ENCODE measurements at places on chromosomes 4 and X.

DNA sequence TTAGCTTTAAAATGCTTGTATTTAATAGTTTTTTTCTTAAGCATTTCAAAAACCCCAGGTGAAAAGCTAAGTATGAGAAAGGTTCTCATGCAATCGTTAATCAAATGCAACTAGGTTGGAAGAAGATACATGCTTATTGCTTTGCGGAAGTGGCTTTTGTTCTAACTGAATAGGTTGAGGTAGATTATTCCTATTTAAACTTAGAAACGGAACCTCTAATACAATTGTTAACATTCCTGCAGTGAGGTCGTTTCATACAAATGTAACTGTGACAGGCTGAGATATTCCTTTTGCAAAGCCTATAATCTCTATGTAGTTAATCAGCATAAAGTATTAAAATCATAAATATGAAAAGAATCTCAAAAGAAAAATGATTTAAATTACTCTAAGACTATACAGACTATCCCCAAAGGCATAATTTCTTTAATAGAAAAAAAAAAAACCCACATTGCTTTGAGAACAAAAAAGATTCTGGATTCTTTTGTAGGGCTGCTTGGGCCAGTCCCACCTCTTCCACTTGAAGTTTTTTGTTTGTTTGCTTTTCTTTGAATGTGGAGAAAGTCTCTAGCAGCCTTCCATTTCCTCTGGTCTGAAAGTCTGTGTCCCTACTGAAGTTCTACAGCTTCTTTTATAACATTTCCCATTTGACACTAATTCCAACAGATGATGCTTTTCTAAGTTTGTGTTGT, 25.6 kb upstream of the SORBS2 start:
- no peak for DNase-seq

DNA sequence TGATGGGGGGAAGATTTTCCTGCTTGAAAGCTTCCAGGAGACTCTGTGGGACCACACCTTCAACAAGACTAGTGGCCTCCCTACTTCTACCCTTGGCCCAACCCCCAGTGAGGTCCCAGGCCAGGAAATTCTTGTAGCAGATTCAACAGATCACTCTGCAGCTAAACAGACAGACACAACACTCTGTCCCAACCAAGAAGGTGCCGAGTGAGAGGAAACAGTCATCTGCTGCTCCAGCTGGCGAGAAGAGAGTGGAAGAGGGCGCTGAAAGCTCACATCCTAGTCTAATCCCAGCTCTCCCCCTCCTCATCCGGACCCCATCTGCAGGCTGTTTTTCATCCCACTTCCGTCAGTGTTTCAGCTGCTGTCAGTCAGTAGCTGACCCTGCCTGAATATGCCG, 63.4 kb downstream of the CHRDL1 start:
- no peak for DNase-seq

- DNase-seq: no peak
Observed at GRCh38 chrX:29225670-29226069, 638.4 kb downstream of the IL1RAPL1 start.

DNA sequence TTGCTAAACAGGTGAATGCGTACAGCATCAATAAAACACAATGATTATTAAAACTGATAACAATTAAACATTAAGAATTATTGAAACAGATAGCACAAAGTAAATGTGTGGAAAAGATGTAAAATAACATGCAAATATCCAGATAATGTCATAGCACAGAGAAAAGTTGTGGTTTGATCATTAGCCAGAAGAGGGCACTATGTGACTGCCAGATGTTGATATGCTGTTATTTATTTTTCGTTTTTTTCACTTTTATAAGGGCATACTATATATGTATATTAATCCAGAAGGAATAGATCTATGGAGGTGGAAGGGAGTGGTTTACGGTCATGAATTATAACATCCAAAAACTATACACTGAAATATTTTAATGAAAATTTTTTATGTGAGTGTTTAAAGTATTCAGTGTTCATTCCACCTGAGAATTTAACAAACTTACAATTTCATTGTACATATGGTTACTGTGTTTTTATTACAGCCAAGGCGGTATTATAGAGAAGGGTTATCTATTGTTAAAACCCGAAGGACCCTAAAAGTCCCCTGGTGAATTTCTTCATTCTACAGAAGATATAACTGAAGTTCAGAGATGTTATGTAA, 211.9 kb upstream of the UGT8 start:
- DNase-seq: peak; percentile 46

- no peak for DNase-seq
Observed at GRCh38 chr4:124018383-124019317, 622.1 kb downstream of the SPRY1 start.

DNA sequence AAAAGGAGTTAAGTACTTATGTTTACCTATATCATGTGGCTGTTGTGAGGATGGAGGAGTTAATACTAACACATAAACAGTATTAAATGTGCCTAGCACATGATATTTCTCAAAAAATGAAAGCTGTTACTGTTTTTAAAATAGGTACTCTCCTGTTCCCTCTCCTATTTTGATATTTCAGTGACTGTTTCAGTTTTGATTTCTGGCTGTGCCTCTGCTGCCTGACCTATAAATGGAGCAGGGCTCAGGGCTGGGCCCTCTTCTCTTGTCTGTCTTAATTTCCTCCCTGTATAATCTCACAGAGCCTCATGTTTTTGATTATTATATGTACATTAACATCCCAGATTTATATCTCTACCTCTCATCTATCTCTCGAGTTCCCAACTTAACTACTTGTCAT, 93.3 kb downstream of the UGT8 start:
- DNase-seq: no peak

GRCh38 chr4:56871371-56871866, 36.3 kb upstream of the REST start:
- no peak for DNase-seq

DNA sequence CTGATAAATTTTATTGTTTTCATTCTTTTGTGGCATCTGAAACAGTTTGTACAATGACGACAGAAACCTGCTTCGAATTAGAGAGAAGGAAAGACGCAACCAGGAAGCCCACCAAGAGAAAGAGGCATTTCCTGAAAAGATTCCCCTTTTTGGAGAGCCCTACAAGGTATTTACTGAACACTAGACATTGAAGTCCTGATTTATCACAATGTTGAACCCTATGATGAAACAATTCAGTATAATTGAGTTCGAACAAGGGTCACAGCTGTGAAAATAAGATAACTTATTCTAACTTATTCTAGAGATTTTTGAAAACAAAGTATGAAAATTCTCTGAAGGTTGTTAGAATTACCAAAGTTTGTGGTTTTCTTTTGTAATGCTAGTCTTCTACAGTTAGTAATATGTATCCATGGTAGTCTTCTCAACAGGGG, 111.3 kb downstream of the AFF1 start:
- DNase-seq: peak; percentile 76

DNA sequence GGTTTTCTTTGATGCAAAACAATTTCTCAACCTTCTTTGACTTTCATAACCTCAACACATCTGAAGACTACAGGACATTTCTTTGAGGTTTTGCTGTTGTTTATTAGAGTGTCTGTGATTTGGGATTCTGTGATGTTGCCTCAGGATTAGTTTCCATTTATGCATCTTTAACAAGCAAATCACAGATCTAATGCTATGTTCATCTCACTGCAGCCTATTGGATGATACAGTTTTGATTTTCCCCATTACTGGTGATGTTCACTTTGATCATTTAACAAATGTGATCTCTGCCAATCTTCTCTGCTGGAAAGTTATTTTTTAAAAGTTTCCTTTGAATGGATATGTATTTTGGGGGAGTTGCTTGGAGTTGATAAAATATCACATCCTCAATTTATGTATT, 624.9 kb upstream of the HS3ST1 start:
- DNase-seq: no peak

DNA sequence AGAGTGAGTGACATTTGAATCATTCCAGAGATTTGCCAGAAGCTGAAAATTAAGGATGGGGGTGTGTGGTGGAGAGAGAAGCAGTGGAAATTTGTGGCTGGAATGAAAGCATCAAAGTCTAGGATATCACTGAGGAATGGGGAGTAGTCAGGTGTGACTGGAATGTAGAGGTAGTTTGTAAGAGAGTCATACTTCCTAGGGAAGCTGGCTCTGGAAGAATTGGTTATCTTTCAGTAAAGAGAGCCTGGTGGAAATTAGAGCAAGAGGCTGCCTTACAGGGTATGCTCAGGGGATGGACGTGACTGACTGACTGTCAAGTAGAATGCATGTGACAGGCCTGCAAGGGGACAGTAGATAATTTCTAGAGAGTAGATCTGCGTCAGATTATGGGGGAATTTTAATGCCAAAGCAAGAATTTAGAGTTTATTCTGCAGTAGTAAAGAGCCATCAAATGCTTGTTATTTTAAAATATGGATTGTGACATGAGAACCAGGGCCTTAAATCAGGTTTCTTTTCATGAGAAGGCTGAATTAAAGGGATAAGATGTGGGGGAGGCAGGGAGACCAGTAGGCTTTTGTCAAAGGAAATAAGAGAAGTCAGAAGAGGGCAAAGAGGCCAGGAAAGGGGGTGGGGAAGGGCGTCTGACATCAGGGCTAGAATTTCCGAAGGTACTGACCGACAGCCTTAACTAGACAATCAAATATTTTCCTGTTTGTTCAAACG, 109.9 kb downstream of the AFF1 start:
- DNase-seq: no peak

DNA sequence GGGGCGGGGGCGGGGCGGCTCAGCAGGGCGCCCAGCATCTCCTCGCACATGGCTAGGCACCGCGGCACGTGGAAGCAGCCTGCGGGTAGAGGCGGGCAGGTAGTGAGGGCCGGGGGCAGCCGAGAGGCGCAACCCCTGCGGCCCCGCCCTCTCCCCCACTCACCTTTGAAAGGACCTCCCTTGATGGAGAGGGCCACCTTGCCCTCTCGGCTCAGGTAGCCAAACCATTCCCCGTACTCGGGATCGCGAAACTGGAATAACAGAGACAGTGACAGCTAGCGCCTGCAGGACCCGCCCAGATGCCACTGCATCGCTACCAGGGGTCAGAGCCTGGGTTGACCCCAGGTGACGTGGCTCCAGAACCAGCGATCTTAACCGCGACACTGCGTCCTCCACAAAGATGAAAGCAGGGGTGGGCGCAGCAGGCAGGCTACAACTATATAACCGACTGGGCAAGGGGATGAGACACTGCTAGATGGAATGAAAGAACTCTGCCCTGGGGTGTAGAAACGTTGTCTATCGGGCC, 552 bp upstream of the NAA10 start:
- no peak for DNase-seq

DNA sequence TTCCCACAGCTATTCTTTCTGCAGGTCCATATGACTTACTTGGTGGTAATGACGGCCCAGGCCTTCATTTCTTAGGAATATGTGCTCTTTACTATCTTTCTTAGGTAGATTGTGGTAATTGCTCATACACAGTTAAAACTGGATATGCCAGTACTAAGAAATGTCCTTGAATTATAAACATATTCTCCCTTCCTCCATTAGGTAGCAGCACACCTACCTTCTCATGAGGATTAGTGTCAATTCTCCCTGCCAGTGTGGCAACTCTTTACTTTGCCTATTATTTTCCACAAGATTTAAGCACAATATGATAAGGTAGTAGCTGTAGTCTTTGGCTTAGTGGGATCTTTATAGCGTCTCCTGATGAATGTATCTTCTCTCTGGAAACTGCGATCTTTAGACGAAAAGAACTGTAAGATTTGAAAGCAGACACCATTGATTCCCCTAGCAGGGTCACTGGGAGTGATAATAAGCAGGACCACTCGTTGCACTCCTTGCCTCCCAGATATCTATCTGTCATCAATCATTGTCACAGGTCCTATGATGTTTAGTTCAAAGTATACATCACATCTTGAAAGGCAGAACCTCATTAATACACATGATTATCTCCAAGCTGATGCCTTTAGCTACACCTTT, 1240.7 kb downstream of the C4orf33 start:
- peak; percentile 35 for DNase-seq

GRCh38 chr4:1277667-1278665, 11.7 kb upstream of the MAEA start:
- DNase-seq: no peak

GRCh38 chr4:81470456-81471297, 1.0 kb downstream of the RASGEF1B start:
- no peak for DNase-seq

DNA sequence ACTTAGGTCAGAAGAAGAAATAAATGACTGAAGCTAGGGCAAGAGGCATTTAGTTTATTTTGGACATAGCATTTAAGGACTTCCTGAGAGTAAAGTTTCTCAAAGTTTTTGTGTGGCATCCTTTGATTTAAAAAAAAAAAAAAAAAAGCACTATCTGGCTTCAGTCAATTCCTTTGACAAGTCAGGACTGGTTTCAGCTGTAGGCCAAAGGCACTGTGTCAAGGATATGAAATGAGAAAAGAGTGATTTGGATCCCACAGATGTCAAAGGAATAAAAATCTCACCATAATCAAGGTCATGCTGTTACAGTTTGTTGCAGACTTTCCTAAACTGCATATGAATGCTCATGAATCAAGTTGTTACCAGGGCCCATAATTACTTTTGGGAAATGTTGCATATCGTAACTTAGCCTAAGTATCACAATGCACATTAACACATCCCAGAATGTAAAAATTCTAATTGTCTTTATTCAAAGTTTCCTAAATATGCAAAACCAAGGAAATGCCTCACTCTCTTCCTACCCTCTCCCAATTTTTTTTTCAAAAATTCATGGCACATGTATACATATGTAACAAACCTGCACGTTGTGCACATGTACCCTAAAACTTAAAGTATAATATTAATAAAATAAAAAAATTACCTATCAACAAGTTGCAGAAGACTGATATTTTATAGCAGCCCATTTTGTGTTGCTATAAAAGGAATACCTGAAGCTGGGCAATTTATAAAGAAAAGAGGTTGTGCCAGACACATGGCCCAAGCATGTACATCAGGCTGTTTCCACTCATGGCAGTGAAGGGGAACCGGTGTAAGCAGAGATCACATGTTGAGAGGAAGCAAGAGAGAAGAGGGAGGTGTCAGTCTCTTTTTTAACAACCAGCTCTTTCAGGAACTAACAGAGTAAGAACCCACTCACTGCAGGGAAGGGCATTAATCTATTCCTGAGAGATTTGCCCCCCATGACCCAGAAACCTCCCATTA, 33.7 kb upstream of the ADAMTS3 start:
- DNase-seq: no peak

DNA sequence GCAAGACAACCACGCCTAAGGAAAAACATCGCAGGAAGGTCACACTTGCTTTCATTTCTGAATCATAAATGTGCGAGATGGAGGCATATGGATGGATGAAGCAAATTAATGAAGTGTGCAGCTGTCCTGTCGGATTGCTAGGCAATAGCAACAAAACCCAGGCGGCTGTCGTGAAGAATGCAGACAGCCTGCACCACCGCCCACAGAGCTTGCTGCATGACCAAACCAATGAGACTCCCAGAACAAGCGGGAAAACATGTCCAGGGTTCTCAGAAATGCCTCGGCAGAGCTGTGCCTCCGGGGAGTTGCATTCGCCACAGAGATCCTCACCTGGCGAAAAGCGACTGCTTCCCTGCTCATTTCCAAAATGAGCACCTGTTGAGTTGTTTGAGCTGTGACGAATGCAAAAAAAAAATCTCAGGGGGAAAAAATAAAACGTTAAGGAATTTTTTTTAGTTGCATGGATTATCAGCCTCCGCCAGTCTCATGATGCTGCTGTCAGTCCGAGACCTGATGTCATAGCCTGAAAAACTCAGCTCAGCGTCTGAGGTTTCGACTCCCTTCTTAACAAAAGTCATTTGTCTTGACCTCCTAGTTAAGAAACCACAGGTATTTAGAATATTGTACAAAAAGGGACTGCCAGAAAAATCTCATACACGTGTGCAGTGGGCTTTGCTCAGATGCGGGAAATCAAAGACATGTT, 155.5 kb upstream of the MXRA5 start:
- DNase-seq: no peak

Measured in AML-193 (cell line).